GM04503 (cell line): ENCODE measurements at places on chromosomes 11 and 22.
A peak's percentile ranks its signal among the peaks of the same experiment; 100 is the strongest.

- no peak for DNase-seq
These were observed 927 bp downstream of the PRCP start for GRCh38 chr11:82899186-82899820.

GRCh38 chr11:77119531-77119936 is 8.5 kb upstream of the MYO7A start:
- DNase-seq, result no peak

DNA sequence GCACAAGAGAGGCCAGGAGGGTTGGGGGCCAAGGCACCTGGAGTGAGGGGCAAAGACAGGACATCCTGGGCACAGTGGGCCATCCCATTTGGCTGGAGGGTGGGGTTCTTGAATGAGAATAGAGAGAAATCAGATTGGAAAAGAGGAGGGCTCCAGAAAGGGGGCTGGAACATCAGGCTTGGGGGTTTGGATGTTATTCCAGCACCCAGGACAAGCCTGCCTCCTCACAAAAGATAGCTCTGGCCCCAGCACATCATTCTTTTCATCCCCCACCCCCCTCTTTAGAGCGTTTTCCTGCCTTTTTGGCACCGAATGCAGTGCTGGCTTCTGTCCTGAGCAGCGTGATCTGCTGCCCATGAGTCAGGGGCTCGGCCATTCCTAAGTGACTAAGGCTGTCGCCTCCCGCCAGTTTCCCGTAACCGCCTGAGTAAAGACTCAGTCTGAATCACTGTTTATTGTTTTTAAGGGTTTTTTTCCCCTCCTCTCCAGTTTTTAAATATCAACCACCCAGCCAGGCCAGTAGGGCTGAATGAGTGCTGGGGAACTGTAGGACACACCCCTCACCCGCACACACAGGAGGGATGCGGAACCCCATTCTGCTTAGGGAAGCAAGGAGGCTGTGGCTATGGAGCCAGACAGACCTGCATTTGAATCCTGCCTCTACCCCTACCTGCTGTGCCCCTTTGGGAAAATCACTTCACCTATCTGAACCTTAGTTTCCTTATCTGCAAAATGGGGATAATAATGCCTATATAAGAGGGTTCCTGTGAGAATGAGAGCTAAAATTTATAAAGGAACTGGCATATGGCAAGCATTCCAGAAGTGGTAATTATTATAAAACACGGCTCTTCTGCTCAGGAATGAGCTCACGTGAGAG is 32.4 kb upstream of the NAV2 start:
- peak; percentile 90 for DNase-seq

- DNase-seq, result peak; percentile 47
These were observed 17.0 kb upstream of the KCNJ11 start for GRCh38 chr11:17405232-17406005.

- no peak for DNase-seq
These were observed 56.8 kb upstream of the THY1 start for GRCh38 chr11:119479685-119480275.

GRCh38 chr22:36900880-36901279 is 12.5 kb upstream of the CSF2RB start:
- no peak for DNase-seq

- peak; percentile 92 for DNase-seq
These were observed at the start of gene SELENOM for GRCh38 chr22:31107178-31107893. Gene SELENOM, minus strand, starts transcription at chr22:31107568. Its CDS starts 63 bp downstream, at chr22:31107505.

GRCh38 chr11:86184728-86185380 is 59.7 kb upstream of the EED start:
- no peak for DNase-seq

DNA sequence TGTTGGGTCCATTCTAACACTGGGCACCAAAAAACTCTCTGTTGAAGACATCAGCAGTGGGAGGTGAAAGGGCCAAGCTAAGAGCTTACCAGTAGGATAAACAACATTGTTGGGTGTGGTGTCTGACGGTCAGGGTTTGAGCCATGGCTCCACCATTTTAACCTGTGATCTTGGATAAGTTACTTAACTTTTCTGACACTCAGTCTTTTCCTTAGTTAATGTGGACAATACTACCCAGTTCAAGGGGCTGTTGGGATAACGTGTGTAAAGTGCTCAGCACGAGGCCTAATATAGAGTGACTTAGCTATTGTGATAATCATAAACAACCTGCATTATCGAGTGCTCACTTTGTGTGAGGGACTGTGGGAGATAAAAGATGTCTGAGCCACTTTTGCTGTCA is 6.1 kb downstream of the UCP3 start:
- no peak for DNase-seq

GRCh38 chr11:123478352-123478987 is 48.4 kb downstream of the GRAMD1B start:
- peak; percentile 30 for DNase-seq

GRCh38 chr11:66494458-66494857 is 14.2 kb downstream of the DPP3 start:
- no peak for DNase-seq

- no peak for DNase-seq
These were observed 512 bp downstream of the TOLLIP start for GRCh38 chr11:1308743-1309497.

GRCh38 chr11:16793009-16793408 is 54.6 kb downstream of the C11orf58 start:
- no peak for DNase-seq

DNA sequence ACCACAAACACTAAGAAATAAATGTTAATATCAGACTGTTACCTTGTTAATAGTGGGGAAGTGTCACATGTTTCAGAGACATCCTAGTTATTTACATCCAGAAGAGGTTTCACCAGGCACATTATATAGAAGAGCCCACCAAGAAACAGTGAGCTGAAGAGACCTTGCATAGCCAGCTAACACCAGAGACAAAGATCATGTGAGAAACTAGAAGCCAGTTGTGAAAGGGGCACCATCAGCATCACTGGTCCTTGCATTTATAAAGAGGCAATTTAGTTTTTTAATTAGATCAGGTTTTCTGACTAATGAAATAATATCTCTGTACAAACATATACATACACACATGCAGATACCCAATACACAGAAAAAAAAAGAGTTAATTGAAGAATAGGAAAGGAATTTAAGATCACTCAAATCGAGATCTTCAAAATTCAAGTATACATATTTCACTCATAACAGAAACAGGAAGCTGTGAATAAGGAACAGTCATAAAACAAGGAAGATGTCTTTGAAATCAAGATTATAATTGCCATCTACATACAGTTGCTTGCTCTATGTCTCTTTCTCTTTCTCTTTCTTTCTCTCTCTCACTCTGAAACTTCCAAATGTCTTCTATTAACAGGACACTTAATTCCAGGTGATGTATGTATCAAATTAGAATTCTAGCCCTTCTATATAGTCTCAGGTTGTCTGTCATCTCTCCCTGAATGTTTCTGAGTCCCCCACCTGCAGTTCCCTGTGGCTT is 348.7 kb downstream of the ETS1 start:
- DNase-seq, result no peak

GRCh38 chr22:47193606-47194329 is 431.3 kb downstream of the TBC1D22A start:
- no peak for DNase-seq

GRCh38 chr11:2954263-2954662 is 25.0 kb upstream of the PHLDA2 start:
- DNase-seq, result no peak

GRCh38 chr11:114864896-114865295 is 186.6 kb downstream of the NXPE2 start:
- no peak for DNase-seq

DNA sequence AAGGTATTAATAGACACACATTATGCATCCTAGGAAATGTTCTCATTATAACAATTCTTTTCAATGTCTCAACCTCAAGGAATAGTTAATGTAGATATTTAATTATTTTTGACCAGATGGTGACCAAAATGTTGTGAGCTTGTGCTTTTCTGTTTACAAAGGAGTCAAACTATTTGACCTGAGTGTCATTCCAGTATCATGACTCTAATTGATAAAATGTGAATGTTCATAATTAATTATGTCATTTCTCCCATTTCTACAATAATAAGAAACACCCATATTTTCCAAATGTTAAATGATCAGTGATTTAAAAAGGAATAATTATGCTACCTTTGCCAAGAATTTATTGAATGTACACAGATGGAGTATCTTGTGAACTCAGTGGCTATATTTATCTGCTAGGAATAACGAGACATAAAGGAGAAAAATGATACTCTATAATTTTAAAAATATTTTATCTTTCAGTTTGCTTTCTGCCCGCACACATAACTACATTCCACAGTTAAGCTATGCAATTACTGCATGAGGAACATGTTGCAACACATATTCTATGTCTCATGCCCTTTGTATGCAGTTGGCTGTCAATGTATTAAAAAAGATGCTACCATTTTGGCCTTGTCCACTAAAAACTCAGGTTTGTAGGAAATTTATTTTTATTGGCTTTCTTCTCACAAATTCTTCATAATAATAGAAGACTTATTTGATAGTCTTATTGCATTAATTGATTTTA is 376.7 kb upstream of the CCDC179 start:
- DNase-seq, result peak; percentile 47

GRCh38 chr11:90134478-90135003 is at the start of gene NAALAD2:
Gene NAALAD2, plus strand, starts transcription at chr11:90134663. Its CDS starts 96 bp downstream, at chr11:90134759.
- no peak for DNase-seq

GRCh38 chr22:27133019-27133431 is 475.6 kb downstream of the MIAT start:
- no peak for DNase-seq

GRCh38 chr11:127651888-127652221 is 651.3 kb upstream of the KIRREL3 start:
- no peak for DNase-seq

DNA sequence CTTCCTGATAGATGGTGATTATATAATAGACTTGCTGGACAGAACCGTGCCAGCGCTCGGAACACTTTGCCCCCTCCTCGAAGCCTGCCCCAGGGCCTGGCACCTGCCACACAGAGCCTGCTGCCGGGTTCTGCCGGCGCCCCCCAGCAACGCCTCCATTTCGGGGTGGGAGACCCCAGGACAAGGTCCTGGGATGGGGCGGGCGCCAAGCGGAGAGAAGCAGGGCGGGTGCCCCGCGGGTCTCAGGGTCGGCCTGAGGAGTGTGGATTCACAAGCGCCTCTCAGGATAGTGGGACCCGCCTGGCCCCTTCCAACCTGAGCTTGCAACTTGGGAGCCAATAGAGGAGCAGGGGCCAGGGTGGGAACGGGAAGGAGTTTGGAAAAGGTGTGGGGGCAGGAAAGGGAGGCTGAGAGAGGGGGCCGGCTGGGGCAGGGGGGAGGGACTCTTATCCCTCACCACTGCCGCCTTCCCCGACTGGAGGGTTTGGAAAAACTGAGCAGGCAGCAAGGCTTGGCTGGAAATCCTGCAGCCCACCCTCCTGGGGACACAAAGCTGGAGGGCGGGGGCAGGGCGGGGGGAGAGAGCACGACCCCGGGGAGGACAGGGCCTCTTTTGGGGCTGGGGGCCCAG is 3.3 kb upstream of the BCL9L start:
- no peak for DNase-seq

GRCh38 chr11:61126256-61126655 is 24.0 kb downstream of the CD5 start:
- no peak for DNase-seq

- DNase-seq, result no peak
These were observed 230.2 kb upstream of the B3GAT1 start for GRCh38 chr11:134642206-134642605.

GRCh38 chr22:42287174-42287890 is 16.9 kb upstream of the TCF20 start:
- DNase-seq, result no peak

- no peak for DNase-seq
These were observed 82.0 kb upstream of the ARHGAP32 start for GRCh38 chr11:129273944-129274711.

DNA sequence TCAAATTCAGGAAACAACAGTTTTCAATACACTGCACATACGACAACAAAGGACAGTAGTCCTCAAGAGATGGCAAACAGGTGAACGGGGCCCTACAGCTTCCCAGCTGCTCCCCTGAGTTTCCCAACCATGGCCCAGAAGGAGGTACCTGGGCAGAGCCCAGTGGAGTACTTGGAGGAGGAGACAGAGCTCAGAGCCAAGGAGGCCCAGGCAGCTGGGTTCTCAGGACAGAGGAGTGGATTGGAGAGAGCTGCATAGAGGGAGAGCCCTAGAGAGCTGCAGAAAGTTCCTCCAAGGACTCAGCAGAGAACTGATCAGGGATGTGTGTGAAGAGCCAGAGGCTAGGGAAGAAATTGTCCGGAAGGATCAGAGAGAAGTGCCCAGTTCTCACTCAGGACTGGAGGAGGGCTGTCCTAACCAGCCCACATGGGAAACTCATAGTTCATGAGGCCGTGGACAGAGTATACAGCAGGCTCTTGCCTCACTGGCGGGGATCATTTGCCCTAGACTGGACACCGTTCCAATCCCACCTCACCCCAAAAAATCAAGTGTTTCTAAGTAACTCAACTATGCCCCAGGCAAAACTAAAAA is 7.6 kb upstream of the ASCL2 start:
- no peak for DNase-seq

- no peak for DNase-seq
These were observed 33.8 kb downstream of the SYT13 start for GRCh38 chr11:45252134-45252856.

DNA sequence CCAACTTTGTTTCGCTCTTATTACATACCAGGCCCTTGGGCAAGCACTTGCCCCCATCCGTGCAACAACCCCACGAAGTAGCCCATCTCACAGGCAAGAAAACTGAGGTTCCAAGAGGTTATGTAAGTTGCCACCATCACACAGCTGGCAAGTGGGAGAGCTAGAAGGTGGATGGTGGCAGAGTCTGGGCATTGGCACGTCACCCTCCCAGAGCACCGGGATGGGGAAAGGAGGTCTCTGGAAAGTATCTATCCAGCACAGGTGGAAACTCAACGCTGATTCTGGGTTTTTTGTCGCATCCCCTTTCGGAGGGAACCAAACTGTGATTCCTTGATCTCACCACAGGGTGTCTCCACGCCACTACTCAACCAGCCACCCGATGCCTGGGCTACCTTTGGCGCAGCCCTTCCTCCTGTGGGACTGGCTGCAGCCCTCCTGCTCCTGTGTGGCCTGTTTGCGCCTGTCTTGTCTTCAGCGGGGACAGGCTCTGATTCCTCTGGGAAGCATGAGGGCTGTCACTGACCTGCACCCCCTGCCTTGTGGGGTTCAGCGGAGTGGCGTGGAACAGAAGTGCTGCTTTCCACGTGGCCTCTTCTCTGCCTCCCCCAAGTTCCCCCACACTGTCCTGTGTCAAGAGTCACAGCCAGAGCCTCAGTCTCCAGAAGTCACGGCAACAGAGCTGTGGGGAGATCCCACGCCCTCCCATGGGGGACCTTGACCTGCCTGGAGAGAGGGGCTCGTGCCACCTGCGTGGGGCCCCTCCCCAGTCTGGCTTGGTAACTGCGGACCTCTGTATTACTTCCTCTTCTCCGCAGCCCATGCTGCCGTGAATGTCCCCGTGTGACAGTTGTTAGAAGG is 34.4 kb upstream of the TRIM29 start:
- DNase-seq, result no peak

DNA sequence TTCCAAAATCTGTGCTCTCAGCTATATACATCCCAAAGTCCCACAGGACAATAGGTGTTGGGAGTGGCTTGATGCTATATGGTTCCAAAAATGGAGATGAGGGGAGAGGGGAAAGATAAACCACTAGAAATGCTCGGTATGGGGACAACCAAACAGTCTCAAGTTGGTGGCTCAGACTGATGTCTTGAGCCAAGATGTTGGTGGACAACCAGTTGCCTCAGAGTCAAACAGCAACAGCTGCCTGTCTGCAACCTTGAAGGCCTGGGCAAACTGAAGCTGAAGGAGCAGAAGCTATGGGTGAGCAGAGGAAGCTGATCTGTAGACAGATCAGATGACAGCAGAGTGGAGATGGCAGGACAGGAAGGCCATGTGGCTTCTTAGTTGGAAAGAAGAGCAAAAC is 4.0 kb downstream of the RRP8 start:
- DNase-seq, result no peak
